ENCODE measurements at places on chromosomes 13 and 19.

DNA sequence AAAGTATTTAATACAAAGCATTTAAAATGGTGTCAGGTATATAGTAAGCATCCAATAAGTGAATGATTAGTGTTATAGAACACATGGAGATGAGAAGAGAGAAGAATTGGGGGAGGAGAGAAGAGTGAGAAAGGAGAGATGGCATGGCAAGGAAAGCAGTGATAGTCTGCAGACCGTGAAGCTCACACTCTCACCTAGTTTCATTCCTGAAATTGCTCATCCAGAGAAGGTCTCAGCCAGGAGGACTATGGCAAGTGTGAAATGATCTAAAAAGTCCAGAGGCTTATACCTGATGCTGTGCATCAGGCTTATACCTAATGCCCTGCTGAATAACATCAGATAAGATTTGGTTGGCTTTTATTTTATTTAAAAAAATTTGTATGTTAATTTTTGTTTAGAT, 351.6 kb upstream of the KLF12 start:
- no peaks in the 10 kb centered on the region for H3K4me1 ChIP-seq
- no peaks in the 10 kb centered on the region for H3K36me3 ChIP-seq
- H3K27ac ChIP-seq, result no peak overlapping the region
- no peak overlapping the region for H3K4me3 ChIP-seq

GRCh38 chr13:80881942-80882445, 541.1 kb upstream of the SPRY2 start:
- no peak overlapping the region for H3K27ac ChIP-seq
- H3K4me3 ChIP-seq, result no peak overlapping the region

- no peaks in the 10 kb centered on the region for H3K27me3 ChIP-seq
- no peak overlapping the region for H3K4me3 ChIP-seq
- no peak for DNase-seq
- no peaks in the 10 kb centered on the region for H3K4me1 ChIP-seq
These were observed 92.8 kb downstream of the SHISA2 start for GRCh38 chr13:25958986-25959385.

GRCh38 chr13:98910501-98910951, 67.3 kb downstream of the DOCK9 start:
- H3K4me1 ChIP-seq, result no peaks in the 10 kb centered on the region
- H3K4me3 ChIP-seq, result no peak overlapping the region
- DNase-seq, result peak; percentile 61
- no peaks in the 10 kb centered on the region for H3K36me3 ChIP-seq

- DNase-seq, result no peak
- peak overlapping the region; percentile 51 for H3K4me3 ChIP-seq
- peaks cover 4% of the 10 kb centered on the region for H3K27me3 ChIP-seq
- H3K36me3 ChIP-seq, result no peaks in the 10 kb centered on the region
- no peak overlapping the region for H3K27ac ChIP-seq
These were observed 14.7 kb upstream of the EVI5L start for GRCh38 chr19:7815325-7815724.

DNA sequence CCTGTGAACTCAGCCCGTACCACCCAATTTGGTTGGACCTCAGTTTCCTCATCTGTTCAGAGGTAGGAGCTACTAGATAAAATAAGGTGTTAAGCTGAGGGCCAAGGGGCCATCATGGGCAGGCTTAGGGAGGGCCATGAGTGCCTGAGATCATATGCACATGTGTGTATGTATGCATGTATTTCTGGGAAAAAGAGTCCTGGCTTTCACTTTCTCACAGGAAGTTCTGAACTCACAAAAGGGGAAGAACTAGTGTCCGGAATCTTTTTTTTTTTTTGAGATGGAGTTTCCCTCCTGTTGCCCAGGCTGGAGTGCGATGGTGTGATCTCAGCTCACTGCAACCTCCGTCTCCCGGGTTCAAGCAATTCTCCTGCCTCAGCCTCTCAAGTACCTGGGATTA, 18.9 kb downstream of the TGFB1 start:
- peaks cover 81% of the 10 kb centered on the region for H3K4me1 ChIP-seq
- DNase-seq, result peak; percentile 86
- peak overlapping the region; percentile 94 for H3K27ac ChIP-seq
- H3K27me3 ChIP-seq, result no peaks in the 10 kb centered on the region
- peaks cover 86% of the 10 kb centered on the region for H3K36me3 ChIP-seq

DNA sequence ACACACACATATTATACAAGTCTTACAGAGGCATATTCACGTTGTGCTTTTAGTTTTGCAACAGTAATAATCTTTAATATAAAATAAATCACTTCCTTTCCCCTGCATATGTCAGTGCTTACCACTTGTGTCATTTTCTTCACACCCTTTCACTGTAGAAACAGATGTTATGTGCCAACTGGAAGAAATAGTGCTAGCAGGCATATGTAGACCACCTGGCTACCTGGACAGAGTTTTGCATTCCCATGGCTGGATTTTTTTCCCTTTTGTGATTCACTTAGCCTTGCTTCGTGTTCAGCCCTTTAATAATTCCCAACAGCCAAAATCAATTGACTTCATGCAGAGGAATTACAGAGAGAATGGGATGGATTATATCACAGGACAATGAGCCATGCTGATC, 399.1 kb upstream of the SPRY2 start:
- no peak for DNase-seq
- H3K36me3 ChIP-seq, result no peaks in the 10 kb centered on the region
- H3K27me3 ChIP-seq, result no peaks in the 10 kb centered on the region
- H3K27ac ChIP-seq, result no peak overlapping the region
- H3K4me1 ChIP-seq, result no peaks in the 10 kb centered on the region

GRCh38 chr13:98664510-98664909, 87.6 kb upstream of the STK24 start:
- H3K4me3 ChIP-seq, result no peak overlapping the region
- no peaks in the 10 kb centered on the region for H3K36me3 ChIP-seq
- no peak overlapping the region for H3K27ac ChIP-seq
- H3K4me1 ChIP-seq, result no peaks in the 10 kb centered on the region
- DNase-seq, result no peak

DNA sequence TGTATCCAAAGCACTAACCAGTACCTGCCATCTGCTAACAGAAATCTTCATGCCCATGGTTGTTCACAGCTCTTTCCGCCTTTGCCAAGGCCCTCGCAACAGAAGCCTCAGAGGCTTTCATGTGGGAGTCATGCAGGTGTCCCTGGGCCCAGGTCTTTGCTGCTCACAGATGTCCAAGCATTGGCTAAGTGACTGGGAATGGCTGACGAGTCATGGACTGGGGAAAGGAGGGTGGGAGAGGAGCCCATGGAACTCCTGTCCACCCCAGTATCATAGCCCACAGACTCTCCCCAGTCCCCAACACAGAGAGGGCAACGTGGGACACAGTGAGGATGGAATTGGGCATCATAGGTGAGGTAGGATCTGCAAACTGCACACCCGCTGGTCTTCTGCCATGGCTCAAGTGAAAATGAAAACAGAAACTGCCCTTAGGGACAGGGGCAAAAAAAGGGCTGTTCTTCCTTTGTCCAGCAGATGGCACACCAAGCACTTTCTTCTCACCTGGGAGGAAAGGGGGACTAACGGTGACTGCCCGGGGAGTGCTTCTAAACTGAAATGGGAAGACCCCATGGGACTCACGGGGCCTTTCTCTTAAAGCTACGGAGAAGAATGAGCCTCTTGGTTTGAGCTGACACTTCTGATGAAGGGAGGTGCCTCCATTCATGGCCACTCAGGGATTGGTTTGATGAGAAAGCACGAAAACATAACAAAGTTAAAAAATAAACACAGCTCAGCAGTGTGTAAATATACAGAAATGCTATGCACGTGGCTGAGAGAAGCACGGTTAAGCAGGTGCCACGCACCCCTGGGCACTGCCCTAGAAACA, 11.1 kb upstream of the DHRS12 start:
- H3K36me3 ChIP-seq, result no peaks in the 10 kb centered on the region
- no peaks in the 10 kb centered on the region for H3K27me3 ChIP-seq
- peaks cover 41% of the 10 kb centered on the region for H3K4me1 ChIP-seq
- no peak overlapping the region for H3K27ac ChIP-seq
- H3K4me3 ChIP-seq, result peak overlapping the region; percentile 40

- peaks cover 39% of the 10 kb centered on the region for H3K36me3 ChIP-seq
- H3K27me3 ChIP-seq, result no peaks in the 10 kb centered on the region
- no peak for DNase-seq
- peak overlapping the region; percentile 89 for H3K27ac ChIP-seq
These were observed 2.8 kb downstream of the IGFLR1 start for GRCh38 chr19:35739275-35740107.

- no peak overlapping the region for H3K27ac ChIP-seq
- no peaks in the 10 kb centered on the region for H3K4me1 ChIP-seq
- DNase-seq, result no peak
- H3K36me3 ChIP-seq, result no peaks in the 10 kb centered on the region
- H3K27me3 ChIP-seq, result no peaks in the 10 kb centered on the region
- H3K4me3 ChIP-seq, result no peak overlapping the region
These were observed 329.8 kb upstream of the GPC6 start for GRCh38 chr13:92896842-92897241.

DNA sequence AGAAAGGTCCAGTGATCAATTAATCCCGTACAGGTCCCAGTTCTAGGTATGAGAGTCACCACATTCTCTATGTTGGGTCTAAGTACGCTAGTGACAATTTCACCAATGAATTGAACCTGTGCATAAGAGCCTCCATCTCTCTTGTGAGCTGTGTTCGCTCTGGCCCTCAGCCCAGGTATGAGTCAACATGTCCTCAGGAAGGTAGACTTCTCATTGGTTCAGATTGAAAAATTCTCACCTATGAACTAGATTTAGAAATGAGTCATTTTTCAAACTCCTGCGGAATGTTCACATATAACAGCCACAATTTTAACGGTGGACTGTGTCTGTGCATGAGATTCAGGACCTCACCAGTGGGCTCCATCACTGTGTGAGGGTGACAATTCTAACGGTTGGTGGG, 12.7 kb upstream of the ZNF43 start:
- no peak overlapping the region for H3K4me3 ChIP-seq
- peaks cover 15% of the 10 kb centered on the region for H3K4me1 ChIP-seq
- H3K27me3 ChIP-seq, result no peaks in the 10 kb centered on the region
- no peak for DNase-seq
- no peak overlapping the region for H3K27ac ChIP-seq

DNA sequence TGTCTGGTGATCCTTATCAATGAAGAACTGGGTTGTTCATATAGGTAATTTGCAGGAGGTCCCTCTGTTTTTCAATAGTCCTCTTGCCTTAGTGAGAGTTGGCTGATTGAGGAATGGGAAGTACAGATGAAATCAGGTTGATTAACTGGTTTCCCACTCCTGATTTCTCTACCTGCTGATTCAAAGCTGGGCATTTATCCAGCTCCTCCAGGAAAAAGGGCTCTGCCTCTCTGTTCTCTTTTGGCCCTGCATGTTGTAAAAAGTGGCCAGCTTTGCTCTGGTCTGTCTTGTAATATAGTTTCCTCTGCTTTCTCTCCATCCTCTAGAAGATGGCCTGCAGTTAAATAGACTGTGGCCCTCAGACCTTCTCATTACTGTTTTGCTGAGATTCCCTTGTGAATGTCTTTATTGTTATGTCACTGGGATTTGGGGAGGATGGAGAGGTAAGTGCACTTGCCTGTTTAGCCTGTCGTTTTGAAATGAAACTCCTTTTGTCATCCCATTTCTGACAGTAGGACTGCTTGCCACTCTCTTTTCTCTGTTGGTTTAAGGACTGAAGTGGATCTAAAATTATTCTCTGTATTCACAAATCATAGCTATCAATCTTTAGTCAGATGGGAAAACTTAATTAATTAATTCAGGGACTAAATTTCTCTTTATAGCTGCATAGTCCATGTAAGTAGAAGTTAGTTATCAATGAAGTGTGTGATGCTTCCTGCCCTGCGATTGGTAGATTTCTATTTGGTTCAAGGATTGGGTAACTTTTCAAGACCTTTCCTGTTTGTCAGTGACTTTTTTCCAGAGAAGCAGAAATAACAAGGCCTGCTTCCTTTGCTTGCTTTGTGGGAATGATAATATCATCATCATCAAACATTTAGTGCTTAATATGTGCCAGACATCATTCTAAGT, 28.5 kb downstream of the GARRE1 start:
- no peak overlapping the region for H3K4me3 ChIP-seq
- no peak for DNase-seq
- no peak overlapping the region for H3K27ac ChIP-seq
- H3K4me1 ChIP-seq, result no peaks in the 10 kb centered on the region

DNA sequence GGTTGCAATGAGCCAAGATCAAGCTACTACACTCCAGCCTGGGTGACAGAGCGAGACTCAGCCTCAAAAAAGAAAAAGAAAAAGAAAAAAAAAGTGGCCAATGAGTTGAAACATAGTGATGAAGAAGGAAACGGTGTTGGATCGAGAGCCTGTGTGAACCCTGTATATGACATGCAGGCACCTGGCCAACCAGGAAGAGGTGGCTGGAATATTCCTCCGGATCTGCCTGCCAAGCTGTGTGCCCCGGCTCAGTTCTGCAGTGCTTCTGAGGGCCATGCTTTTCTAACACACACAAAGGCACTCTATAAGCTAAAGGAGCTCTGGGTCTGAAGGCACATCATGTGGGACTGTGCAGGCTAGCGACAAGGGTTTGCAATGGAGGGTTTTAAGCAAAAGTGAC, 3.7 kb upstream of the ZNF444 start:
- H3K4me3 ChIP-seq, result peak overlapping the region; percentile 19
- peak overlapping the region; percentile 62 for H3K27ac ChIP-seq
- H3K36me3 ChIP-seq, result no peaks in the 10 kb centered on the region

GRCh38 chr13:59856281-59856810, 307.4 kb downstream of the DIAPH3 start:
- DNase-seq, result no peak
- peaks cover 10% of the 10 kb centered on the region for H3K36me3 ChIP-seq
- no peak overlapping the region for H3K4me3 ChIP-seq
- no peak overlapping the region for H3K27ac ChIP-seq
- no peaks in the 10 kb centered on the region for H3K27me3 ChIP-seq
- no peaks in the 10 kb centered on the region for H3K4me1 ChIP-seq

GRCh38 chr19:15138427-15138826, 31.2 kb downstream of the SYDE1 start:
- H3K36me3 ChIP-seq, result no peaks in the 10 kb centered on the region
- no peaks in the 10 kb centered on the region for H3K4me1 ChIP-seq
- H3K4me3 ChIP-seq, result no peak overlapping the region
- no peak overlapping the region for H3K27ac ChIP-seq
- H3K27me3 ChIP-seq, result no peaks in the 10 kb centered on the region

- no peak overlapping the region for H3K27ac ChIP-seq
- DNase-seq, result no peak
- H3K36me3 ChIP-seq, result no peaks in the 10 kb centered on the region
- H3K27me3 ChIP-seq, result no peaks in the 10 kb centered on the region
- H3K4me3 ChIP-seq, result peak overlapping the region; percentile 80
These were observed 404 bp downstream of the C19orf44 start for GRCh38 chr19:16496613-16496983.

DNA sequence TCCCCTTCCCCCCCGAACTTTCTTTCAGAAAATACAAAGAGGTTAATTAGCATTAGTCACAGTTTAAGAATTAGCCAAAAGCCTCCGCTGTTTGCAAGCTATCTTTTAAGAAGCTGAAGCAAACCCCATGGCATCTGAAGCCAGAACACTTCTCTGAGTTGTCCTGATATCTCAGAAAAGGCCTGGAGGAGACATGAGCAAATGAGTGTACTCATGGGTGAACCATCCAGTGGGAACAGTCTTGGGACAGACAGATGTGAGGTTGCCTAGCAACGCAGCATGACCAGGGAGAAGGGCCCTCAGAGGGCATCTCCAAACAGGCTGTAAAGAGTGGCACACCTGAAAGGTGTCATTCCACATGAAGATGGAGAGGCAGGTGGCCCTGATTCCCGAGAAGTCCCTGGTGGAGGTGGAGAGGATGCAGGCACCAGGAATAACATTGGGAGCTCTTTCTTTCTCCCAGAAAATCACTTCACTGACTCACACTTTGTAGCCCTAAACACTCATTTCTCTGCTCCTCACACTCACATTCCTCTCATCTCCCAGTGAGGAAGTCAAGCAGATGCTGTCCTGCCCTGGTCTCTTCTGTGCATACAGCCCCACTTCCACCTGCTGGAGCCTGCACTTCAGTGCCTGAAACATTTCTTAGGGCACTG, 87.0 kb upstream of the TSHZ3 start:
- no peak overlapping the region for H3K4me3 ChIP-seq
- H3K36me3 ChIP-seq, result no peaks in the 10 kb centered on the region
- no peak for DNase-seq
- no peak overlapping the region for H3K27ac ChIP-seq
- H3K4me1 ChIP-seq, result no peaks in the 10 kb centered on the region
- H3K27me3 ChIP-seq, result no peaks in the 10 kb centered on the region

Measured in CD14-positive monocyte (primary cell).